ENCODE measurements at places on chromosomes 6 and 20.

DNA sequence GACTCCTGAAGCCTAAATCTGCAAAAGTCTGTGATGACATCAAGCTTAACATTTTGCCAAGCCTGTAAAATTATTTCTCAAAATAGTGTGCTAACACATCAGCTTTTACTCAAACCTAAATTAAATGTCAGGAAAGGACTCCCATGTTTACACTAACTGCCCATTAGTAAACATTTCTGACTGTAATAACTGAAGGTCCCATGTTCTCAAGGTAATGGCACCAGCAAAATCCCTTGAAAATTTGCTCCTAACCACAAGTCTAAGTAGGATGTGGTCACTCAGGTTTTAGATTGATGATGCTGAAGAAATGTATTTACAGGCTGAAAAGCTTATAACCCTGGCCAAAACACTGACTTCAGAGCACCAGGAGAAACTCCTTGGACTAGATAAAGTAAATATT lies 33.0 kb downstream of the BACH2 start:
- no peak for DNase-seq

- DNase-seq, result no peak
These were observed 108.7 kb upstream of the FERMT1 start for GRCh38 chr20:6231556-6231955.

DNA sequence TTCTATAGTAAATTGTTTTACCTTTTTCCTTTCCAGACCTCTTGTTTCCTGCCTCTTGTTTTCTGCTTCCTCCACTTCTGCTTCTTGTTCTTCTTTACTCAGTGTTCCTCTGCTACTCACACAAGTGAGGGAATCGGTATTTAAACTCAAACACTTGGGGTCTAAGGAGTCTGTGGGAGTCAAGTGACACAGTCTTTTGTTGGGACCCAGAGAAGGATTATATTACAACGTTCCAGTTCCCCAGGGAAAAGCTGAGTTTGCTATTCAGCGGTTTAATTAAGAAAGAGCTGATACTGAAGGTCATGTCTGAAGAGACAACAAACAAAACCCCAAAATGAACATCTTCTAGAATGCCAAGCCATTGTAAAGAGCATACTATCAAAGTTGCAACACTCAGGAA lies 107.8 kb upstream of the CITED2 start:
- DNase-seq, result no peak

DNA sequence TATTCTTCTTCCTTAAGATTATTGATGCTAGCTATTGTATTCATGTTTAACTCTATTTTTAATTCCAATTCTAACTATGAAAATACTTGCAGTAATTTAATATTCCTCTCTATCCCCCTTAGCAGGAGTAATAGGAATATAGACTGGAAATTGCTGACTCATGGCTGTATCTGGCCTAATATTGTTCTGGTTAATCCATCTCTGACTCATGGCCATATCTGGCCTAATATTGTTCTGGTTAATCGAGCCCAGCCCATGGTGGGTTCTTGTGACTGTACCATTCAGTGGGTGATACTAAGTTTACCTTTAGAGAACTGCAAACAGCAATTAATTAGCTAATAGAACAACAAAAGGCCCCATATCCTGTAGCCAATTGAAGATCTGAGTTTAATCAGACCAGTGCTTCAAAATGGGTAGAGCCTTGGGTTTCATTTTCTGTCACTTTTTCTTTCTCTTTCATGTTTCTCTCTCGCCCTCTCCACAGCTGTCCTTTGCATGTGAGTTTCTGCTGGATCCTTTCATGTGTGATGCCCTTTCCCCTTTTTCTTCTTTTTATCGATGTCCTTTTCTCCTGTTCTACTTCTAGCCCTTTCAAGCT lies 50.6 kb downstream of the SLC22A3 start:
- no peak for DNase-seq

GRCh38 chr6:40715570-40716403 lies 128.6 kb upstream of the LRFN2 start:
- no peak for DNase-seq

GRCh38 chr20:46562373-46563169 lies 12.1 kb upstream of the OCSTAMP start:
- peak; percentile 61 for DNase-seq

DNA sequence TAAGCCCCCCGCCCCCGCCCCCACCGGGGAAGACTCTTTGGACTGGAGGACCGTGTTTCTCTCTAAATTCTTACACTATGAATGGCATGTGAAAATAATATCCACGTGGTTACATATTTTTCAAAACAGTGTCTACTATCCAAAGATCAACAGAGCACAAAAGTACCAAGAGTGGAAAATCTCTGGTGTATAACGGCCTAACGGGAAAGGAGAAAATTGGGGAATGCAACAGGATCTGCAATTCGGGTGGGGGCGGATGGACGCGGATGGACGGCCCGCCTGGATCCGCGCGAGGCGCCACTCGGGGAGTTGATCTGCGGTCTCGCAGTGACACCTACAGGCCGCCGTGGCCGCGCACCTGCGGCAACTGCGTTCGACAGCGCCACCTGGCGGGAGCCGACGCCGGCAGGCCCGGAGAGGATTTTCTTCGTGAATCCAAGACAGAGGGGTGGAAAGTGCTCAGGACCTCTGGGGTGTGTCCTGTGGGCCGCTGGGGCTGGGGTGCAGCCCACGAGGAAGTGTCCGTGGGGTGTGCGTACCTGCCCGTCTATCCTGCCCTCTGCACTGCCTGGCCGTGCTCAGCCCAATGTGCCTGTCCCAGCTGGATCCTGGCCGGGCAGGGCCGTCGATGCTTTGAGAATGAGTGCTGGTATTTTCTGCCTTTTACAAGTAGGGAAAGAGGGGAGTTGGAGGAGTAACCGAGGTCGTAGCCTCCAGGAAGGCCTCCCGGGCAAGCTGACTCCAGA lies 18.6 kb downstream of the ANKRD60 start:
- DNase-seq, result peak; percentile 92

DNA sequence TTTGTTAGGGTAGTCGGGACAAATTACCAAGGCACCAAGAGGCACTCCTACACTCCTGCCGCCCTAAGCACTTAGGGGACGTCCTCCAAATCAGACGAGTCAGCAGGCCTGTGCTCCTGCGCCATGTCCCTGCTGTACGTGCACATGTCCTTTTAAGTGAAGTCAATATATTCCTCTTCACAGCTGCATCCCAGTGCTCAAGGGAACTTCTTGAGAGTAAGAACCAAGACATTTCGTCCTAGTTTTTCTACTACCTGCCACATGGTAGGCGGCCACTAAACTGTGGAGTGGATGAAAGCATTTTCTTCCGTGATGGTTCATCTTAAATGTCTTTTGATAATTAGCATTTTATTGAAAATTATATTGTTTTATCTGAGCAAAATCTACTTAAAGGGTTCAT lies 100.7 kb downstream of the RPP40 start:
- no peak for DNase-seq

GRCh38 chr6:37696220-37696840 lies 1.4 kb downstream of the MDGA1 start:
- peak; percentile 39 for DNase-seq

DNA sequence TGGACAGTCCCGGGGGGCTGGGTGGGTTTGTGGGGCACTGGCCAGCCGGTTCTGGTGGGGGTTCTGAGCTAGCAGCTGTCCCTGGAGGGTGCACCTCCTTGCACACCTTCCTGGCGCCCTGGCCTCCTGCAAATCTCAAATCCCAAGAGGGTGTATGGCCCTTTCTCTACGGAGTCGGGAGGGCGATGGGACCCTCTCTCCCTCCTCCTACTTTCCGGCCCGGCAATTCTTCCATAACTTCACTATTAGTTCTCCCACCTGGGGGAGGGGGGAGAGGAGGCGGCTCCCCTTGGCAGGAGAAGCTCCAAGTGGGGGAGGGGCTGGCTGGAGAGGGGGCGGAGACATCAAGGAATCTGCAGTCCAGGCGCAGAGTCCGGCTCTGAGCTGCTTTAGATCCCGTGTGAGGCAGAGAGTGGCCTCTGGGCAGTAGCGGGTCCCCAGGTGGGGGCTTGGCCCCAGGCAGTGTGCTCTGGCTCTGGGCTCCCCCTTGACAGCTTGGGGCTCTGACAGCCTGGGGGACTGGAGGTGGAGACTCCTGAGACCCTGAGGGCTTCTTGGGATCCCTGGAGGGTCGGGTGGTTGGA lies 1.4 kb upstream of the LAMA5 start:
- DNase-seq, result no peak

DNA sequence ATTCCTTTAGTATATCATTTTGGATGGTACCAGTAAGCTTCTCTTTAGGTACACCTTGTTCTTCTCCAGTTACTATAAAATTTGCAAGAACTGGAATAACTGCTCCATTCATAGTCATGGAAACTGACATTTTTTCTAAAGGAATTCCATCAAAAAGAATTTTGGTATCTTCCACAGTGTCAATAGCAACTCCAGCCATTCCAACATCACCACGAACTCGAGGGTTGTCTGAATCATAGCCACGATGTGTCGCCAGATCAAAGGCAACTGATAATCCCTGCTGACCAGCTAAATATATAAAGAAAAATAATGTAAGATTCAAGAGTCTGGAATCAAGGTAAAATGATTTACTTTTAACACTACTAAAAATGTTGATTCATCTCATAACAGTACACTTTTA lies 5.3 kb downstream of the MMUT start:
- no peak for DNase-seq

DNA sequence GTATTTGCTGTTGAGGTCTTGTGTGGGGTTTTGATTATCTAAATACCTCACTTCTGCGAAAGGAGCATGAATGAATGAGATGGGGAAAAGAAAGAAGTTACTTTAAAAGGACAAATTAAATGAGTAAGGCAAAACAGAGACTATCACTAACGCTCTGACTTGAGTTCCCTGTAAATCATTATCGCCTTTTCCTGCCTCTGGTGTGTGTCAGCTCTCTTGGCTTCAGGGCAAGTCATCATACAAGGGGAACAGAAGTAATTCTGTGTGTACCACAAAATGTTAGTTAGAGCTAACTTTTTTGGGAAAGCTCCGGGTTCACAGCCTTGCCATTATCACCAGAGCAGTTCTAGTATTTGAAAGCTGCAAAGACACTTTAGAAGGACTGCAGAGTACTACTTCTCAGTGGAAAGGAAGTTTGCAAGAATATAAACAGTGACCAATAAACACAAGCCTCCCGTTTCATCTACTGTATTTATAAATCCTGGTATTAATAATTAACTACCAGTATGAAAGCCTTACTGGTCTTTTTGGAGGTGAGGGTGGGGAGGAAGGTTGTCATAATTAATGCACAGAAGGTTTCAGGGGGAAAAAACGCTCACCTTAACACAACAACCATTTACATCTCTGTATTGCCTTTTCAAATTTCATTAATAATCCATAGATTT lies 1.2 kb downstream of the DZANK1 start:
- DNase-seq, result no peak

GRCh38 chr6:43054206-43054943 lies 724 bp upstream of the CUL7 start:
- DNase-seq, result no peak

DNA sequence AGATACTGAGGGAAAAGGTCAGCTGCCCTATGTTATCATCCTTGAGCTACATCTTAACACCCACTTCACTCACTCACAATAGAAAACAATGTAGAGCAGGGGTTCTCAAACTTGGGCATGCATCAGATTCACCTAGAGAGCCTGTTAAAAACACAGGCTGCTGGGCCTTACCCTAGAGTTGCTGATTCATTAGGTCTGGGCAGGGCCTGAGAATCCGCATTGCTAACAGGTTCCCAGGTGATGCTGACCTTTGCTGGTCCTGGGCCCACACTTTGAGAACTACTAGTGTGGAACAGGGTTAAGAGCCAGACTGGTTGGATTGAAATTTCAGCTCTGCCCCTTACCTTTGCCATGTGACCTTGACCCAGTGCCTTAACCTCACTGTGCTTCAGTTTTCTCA lies 25.1 kb downstream of the RSPO4 start:
- DNase-seq, result no peak

DNA sequence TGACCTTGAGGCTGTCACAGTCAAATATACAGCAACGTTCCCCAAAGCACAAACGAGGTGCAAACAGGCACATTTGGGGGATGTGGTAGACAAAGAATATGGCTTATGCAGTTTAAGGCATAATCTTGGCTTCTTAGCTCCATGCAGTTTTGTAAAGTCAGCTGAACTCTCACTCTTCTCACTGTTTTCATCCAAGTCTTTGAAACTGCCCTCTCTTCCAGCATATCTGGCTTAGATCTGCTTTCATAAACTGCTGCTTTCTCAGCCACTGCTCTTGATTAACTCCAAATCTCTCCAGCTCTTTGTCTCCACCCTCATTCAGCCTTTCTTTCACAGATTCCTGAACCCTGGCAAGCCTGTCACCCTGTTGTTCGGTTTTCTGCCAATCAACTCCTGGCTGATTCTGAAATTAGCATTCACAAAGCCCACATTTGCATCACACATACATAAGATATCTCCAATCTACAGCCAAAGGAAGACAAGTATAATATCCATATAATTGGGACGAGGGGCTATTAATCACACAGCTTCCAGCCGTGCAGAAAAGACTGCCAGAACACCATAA lies 301.1 kb upstream of the RNF217 start:
- no peak for DNase-seq

- DNase-seq, result no peak
These were observed 241.8 kb upstream of the PRDM1 start for GRCh38 chr6:105844275-105844883.

DNA sequence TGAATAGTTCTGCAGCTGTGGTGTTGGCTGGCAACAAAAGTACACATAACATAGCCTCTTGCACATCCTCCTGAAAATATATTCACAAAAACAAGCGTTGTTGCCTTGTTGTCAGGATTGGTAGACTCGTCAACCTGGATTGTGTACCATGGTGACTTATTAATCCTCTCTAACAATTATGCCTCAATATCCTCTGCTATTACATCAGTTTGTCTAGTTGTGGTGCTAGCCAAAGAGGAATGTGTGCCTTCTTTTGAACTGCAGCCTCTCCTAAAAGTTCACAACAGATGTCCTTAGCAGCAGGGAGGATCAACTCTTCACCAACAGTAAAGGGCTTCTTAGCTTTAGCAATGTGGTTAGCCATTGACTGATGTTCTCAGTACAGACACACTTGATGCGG lies 3.6 kb upstream of the SF3B5 start:
- DNase-seq, result no peak

DNA sequence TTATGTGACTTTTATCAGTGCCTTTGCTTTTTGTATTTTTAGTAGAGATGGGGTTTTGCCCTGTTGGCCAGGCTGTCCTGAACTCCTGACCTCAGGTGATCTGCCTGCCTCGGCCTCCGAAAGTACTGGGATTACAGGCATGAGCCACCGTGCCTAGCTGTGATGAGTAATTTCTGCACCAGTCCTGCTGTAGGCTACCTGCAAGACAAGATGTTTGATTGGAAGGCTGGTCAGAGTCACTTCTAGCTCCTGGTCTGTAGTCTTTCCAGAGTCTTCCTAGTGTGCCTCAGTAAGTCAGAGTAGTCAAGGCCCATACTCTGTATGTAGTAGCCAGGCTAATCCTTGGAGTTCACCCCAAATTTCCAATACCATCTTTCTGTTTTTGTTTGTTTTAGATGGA lies 8.9 kb downstream of the TIAM2 start:
- DNase-seq, result no peak

DNA sequence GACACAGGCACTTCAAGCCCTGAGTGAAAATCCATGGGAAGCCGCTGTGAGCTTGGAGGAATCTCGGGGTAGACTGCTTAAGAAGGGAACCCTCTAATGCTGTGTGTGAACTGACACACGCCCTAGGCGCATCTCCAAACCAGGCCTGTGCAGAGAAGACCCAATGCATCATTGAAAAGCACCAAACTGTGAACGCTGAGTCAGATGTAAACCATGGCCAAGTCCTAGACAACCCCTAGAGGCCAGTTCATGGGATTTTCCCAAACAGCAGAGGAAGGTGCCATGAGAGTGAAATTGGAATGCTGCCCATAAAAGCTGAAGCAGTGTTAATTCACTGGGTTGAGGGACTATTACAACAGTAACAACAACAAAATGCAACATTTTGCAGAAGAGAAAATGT lies 296.5 kb downstream of the SMOC2 start:
- DNase-seq, result no peak

GRCh38 chr6:32664827-32665362 lies 1.6 kb downstream of the HLA-DQB1 start:
- DNase-seq, result peak; percentile 27

Data from CD4-positive, alpha-beta T cell treated with Interleukin-17A for 4 hours (primary cell).